ENCODE measurements at places on chromosomes 3 and 15.

- no peak for DNase-seq
Observed at GRCh38 chr3:31002730-31003129, 108.3 kb upstream of the GADL1 start.

- no peak for DNase-seq
Observed at GRCh38 chr15:25185156-25185710, 230.4 kb downstream of the SNRPN start.

GRCh38 chr15:69762373-69763148 is 309.9 kb downstream of the RPLP1 start:
- no peak for DNase-seq

DNA sequence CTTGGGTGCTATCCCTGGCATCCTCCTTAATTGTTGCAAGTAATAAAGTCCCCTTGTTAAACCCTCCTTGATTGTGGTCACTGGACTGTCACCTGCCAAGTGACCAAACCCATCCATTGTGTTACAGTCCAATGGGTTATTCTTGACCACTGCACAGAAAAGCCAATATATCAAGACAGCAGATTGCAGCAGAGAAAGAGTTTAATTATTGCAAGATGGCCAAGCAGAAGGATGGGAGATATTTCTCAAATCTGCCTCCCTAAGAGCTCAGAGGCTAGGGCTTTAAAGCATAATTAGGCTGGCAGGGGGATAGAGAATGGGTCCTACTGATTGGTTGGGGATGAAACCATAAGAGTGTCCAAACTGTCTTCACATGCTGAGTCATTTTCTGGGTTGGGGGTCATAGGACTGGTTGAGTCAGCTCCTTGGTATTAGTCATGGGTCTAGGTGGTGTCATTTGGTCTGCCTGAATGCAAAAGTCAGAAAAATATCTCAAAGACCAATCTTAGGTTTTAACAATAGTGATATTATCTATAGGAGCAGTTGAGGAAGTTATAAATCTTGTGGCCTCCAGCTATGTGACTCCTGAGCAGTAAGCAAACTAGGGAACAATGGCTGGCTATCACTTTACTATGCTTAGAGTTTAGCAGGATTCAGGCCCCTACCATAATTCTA is 19.1 kb upstream of the XYLB start:
- DNase-seq: no peak

DNA sequence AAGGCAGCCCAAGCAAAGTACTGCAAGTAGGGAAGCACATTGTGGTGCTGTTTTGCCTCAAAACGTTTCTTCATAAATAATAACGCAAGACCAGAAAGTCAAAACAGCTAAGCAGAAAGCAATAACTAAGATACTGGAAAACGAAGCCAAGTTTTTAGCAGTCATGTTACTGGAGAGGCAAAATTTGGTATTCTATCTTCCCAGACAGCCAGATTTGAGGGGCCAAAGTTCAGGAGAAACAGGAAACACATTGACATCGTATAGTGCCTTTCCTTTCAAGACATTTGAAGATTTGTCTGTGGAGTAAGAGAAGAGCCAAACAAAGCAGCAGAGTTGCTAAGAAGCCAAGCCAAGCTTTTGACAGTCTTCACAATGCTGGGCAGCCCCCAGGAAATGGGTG is 843.6 kb upstream of the NECTIN3 start:
- DNase-seq: no peak

GRCh38 chr3:139764069-139764905 is 86.5 kb upstream of the NMNAT3 start:
- DNase-seq: no peak

Data from coronary artery (tissue), 2 donors.